Breast epithelium (tissue), 4 donors: ENCODE measurements at places on chromosomes 2 and 18. TPM values are rescaled to one million over a fixed set of nuclear protein-coding genes. Genes with fewer than 3 reads are reported as not detected.
A peak's percentile ranks its signal among the peaks of the same experiment; 100 is the strongest.

DNA sequence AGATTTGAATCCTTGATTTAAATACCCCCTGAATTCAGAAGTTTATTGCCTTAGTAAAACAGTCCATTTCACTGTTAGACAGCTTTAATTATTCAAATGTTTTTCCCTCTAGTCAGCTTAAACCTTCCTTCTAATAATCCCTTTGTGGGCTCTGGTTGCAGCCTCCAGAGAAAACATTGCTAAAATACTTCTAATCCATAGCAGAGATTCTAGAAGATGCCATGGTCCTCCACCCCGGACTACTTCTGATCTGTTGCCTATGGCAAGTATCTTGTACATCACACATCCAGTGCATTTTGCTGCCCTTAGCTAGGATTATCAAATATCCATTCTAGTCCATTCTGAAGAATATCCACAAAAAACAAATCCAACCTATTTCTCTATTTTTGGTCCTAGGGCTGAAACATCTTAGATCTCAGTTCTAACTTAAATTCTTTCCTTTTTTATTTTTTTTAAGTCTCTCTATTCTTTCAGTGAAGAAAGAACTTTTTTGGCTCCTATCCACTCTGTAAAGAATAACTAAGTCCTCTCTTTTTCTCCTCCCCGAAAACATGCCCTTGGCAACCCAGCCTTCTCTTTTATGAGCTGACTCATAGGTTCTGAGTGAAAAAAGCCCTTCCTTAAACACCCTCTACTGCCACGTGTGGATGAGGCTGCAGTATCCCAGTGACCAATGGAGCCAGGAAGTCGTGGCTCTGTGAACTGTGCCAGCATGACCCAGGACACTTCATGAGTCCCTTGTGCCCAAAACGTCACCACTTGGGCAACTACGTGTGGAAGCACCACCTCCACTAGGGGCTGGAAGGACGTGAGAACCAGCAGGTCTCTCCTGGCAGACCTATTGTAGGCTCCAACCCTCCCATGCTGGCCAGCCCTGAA is 349.8 kb downstream of the TNS1 start:
- peak; percentile 81 for DNase-seq

DNA sequence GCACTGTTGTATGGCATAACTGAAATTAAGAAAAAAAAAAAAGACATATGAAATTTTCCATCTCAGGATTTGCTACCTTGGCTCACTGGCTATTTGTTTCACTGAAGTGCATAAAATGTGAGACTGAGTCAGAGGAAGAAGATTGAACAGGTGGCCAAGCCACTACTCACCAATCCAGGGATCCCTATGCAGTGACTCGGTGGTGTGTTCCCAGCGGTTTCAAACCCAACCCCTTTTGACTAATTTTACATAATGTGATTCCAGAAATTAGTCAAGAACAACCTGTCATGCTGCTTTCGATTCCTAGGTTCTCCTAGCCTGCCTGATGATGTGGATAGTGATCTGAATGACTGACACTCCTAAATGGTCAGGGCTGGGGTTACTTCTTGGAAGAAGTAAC is 77.3 kb downstream of the KLHL14 start:
- no peak for DNase-seq

Gene MAPK4
- 0.64 TPM for total RNA-seq

GRCh38 chr2:24893934-24894333 is 26.1 kb downstream of the ADCY3 start:
- no peak for DNase-seq

Gene SOX11
- not detected for total RNA-seq
